ENCODE measurements at places on chromosomes 16 and 17.

GRCh38 chr16:75614066-75614897, 8.8 kb downstream of the ADAT1 start:
- DNase-seq: no peak

GRCh38 chr16:73997340-73997711, 299.3 kb upstream of the PSMD7 start:
- no peak for DNase-seq

DNA sequence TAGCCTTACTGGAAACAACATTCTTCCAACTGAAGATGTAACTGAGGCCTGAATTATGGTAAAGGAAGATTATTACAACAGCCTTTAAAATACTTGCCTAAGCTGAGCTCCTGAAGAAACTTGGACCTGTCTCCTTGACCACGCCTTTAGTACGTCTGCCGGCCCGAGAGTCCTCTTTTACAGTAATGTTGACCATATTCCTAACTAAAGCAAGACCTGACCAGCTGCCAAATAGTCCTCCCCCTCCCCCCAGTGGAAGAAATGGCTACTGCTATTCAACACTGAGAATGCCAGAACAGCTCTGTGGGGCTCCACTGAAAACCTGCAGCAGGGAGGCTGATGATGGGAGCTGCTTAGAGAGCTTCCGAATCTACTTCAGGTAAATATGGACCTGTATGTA, 12.6 kb upstream of the FOXJ1 start:
- no peak for DNase-seq

DNA sequence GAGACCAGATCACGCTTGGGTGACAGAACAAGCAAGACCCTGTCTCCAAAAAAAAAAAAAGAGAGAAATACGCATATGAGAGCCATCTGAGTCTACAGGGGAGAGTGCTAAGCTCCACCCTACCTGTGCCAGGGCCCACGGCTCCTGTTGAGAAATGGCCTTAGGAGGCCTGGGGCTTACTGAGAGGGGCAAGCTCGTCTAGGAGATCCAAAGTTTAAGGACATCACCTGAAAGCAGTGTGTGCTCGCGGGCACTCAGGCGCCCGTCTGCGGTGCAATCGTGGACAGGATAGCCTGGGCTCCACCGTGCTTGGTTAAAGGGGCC, 14.5 kb upstream of the BAIAP2 start:
- DNase-seq: no peak

GRCh38 chr17:57114085-57114673, 29.1 kb downstream of the AKAP1 start:
- no peak for DNase-seq

DNA sequence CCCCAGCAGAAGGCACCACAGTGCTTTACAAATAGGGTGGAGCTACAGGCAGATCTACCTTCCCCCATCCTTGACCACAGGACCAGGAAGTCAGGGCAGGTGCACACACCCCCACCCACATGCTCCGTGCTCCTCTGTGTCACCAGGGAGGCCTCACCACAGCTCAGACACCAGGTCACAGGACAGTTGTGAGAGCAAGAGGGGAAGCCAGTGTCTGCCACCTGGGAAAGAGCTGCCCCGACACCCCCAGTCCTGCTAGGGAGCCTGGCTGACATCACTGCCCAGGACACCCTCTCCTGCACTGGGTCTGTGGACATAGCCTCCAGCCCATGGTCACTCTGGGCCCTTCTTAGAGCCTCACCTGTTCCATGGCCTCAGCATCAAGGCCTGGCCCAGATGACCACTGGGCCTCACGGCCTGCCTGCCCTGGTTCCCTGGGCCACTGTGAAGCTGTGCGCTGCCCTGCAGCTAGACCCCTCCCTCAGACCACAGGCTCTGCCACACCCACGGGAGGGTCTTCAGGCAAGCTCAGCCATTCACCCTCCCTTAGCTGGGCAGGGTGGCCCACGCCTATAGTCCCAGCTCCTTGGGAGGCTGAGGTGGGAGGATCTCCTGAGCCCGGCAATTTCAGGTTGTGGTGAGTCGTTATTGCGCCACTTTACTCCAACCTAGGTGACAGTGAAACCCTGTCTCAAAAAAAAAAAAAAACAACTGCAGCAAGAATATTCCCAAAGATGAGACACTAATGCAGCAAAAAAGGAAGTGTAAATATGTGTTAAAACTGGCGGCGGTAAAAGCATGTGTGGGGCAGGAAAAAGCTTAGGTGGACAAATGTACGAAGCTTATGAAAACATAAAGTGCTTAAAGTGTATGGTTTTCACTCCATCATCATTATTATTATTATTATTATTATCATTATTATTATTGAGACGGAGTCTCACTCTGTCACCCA, 14.2 kb downstream of the POLR3K start:
- DNase-seq: no peak

- DNase-seq: peak; percentile 80
Measured at GRCh38 chr17:43673516-43674323, 12.0 kb upstream of the MEOX1 start.

DNA sequence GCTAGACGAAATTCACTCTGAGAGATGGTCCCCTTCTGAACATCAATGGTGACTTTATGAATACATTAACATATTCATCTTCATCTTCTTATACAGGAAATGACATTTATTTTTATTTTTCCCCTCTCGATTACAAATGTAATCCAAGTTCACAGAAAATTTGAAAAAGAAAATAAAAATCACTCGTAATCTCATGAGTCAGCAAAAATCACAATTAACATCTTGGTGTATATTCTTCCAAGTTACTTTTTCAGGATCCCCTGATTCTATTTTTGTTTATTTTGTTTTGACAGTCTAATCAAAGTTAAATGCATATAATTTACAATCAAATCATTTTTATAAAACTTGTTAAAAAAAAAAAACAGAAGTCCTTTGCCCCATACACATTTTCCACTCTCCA, 27.6 kb downstream of the C16orf87 start:
- DNase-seq: no peak

DNA sequence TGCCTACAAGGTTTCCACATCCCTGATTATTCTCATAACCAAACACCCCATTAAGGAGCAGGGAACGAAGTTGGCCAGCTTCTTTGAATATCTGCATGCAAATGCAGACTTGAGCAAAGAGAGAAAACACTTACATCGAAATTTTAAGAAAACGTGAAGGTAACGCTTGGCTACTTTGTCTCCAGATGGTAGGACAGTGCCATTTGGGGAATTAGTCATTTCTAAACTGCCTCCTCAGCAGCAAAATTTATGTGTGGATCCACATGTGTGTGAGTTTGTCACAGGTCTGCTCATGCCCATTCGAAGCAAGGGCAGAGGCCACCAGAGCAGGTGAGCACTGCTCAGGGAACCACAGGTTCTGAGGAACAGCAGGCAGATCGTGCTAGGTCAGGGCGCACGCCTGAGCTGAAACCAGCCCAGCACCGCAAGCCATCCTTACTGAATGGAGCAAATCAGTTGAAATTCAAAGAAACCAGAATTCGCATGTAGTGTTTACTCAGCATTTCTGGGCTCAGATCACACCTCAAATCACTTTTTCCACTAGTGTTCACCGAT, 80.1 kb downstream of the SOCS1 start:
- DNase-seq: no peak

GRCh38 chr16:468068-468821, 42.8 kb downstream of the RAB11FIP3 start:
- DNase-seq: peak; percentile 77

- no peak for DNase-seq
Measured at GRCh38 chr16:80023865-80024264, 423.3 kb upstream of the MAF start.

DNA sequence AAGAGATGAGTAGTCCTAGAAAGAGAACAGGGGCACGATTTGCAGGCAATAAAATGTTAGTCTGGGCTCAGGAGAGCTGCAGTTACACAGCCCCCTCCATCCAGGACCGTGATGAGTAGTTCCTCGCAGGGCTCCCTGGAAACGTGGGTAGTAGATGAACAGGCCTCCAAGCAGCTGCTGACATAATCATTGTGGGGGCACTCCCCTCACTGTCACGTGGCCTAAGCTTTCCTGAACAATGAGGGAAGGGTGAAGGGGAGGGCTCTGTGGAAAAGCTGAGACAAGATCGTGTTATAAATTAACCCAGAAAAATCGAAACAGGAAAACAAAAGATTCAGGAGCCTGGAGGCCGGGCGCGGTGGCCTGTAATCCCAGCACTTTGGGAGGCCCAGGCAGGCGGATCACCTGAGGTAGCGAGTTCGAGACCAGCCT, 1.3 kb upstream of the PER1 start:
- DNase-seq: peak; percentile 93

DNA sequence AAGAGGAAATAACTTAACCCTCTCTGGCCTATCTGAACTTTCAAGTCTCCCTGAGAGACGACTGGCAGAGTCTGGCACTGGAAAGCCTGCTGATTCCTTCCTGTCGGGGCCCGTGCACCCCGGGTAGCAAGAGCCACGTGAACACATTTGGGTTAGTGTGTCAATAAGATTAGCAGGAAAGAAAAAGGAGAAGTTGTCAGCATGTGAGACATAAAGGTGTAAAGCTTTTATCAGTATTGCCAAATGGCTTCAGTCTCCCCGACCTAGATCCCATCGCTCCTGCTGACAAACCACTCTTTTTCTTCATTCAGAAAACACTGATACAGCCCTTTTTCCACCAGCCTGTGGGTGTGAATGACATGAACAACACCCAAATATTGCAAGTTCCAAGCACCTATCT, 74.4 kb downstream of the CCT6B start:
- DNase-seq: no peak

GRCh38 chr17:73566905-73567782, 77.1 kb downstream of the SDK2 start:
- no peak for DNase-seq

GRCh38 chr16:79288066-79288465, 312.5 kb downstream of the MAF start:
- DNase-seq: no peak

- peak; percentile 55 for DNase-seq
Measured at GRCh38 chr17:74842599-74843351, 16.9 kb downstream of the GRIN2C start.

- no peak for DNase-seq
Measured at GRCh38 chr17:19714542-19715411, 1.6 kb downstream of the SLC47A2 start.

DNA sequence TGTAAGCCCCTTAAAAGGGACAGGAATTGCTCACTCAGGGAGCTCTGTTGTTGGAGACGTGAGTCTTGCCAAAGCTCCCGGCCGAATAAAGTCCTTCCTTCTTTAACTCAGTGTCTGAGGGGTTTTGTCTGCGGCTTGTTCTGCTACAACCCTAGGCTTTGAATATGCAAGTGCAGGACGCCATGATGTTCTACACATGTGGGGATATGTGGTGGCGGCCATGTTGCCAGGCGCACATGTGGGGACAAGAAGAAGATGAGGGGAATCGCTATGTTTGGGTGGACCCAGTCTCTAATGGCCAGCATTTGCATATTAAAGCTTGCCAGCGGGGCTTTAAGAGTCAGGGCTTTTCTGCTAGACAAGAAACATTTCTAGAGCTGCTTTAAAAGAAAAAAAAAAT, 96.8 kb upstream of the CA10 start:
- DNase-seq: no peak

DNA sequence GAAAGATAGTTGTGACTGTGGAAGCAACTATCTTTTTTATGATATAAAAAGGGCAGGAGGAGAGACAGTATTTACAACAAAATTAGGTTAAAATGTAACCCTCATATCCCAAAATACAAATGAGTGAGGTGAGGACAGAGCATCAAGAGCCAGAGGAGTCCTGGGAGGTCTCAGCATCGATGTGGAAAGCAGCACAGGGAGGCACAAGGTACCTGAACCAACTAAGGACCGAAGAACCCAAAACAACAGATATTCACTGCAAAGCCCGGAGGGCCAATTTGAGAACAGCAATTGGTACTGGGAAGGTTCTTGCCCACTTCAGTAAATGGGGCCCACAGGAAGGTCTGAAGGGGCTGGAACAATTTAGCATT, 37.6 kb downstream of the CMC2 start:
- no peak for DNase-seq

GRCh38 chr16:64408699-64409098, 713.2 kb downstream of the CDH11 start:
- DNase-seq: no peak

- no peak for DNase-seq
Measured at GRCh38 chr17:76336756-76337412, 16.8 kb downstream of the PRPSAP1 start.

- DNase-seq: no peak
Measured at GRCh38 chr16:80759419-80760162, 44.8 kb downstream of the CDYL2 start.
